ENCODE measurements at places on chromosomes 11 and 22.

DNA sequence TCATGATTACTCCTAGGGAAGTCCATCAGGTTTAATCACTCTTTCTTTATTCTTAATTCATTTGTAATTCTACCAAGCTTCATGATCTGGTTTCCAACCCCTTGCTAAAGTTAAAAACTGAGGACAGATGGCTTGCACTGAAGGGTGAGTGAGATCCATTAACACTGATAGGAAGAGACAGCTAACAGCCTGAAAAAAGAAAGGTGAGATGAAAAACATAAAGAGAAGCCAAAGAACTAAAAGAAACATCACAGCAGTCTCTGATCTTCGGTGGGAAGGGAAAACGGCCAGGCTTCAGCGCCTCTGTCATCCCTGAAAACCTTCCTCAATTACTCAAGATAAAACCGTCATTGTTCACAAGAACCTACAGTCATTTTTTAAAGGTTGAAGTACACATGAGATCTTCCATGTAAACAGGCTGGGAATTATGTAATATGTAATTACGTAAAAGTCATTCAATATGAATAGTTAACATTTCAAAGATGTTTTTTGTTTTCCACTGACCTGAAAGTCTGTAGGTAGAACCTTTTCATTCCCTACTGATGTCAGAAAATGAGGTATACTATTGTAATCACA is 41.3 kb downstream of the VSIG10L2 start:
- DNase-seq, result no peak

- DNase-seq, result no peak
These were observed 38.4 kb downstream of the FDX1 start for GRCh38 chr11:110468121-110468520.

DNA sequence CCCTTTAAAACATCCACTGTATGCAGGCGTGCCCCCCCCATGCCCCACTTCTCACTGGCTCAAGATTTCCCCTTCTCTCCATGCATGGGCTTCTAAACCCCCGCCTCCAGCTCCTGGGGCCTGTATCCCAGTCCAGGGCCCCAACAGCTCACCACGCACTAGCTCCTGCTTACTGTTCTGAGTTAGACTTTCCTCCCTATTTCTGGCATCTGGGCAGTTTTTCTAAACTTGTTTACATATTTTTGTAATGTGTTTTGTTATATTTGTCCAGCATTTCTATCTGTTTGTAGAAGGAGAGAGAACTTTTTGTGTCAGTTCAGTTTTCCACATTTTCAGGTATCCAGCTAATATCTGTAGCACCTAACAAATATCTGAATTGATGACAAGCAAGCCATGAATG is 178.5 kb downstream of the SPON1 start:
- DNase-seq, result no peak

DNA sequence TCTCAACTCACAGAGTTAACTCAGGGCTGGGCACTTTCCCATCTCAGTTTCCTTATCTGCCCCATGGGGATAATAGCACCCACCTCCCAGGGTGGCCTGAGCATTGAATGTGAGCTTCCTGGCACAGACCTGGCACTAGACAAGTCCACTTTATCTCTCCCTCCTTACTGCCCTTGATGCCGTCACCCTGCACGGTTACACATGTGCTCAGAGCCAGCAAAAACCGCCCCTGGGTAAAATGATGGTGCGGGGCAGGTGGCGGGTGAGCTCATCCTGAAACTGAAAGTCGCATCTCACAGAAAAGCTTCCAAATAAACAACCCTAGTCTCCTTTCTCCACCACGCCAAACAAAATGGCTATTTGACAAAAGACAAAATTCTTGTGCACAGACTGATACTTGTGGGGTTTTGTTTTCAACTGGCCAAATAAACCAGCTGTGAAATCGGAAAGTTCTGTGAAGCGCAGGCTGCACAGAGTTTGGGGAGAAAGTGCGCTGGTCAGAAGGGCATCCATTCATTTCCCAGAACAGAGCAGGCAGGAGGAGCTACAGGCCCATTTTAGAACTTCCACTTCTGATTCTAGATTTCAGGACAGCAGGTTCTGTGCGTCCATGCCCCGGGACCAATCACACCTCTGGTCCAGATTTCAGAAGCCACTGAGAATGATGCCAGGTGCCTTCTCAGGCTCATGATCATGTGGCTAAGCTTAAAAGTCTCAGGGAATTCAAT is 138.1 kb downstream of the SHANK2 start:
- DNase-seq, result no peak

DNA sequence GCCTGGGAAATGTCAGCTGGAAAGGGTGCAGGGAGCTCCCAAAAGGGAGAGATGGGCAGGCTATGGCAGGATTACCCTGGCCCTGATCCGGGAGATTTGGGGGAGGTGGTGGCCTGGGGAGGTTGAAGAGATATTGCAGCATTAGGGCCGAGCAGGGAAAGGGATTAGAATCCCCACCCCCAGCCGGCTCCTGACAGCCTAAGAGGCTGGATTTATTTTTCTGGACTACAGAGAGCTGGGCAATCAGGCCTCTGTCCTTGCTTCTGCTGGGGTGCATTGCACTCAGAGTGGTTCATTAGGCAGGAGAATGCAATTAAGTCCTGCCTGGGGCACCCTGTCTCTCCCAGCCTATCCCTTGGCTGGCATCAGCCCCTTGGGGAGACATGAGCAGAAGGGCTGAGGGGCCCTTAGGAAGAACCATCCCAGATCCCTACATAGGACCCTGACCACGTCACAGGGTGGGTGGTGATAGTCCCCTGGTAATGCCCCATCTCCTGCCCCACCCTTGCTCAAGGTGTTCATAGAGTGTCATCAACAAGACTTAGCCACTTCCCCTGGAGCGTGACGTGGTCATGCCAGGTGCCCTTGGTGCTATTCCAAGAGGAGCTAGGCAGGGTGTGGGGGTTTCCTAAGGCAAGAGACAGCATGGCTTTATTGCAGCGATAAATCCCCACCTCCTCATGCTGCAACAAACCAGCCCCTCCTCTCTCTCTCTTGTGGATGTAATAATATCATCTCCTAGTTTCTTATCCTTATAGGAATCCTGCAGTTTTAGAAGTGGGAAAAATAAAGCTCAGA is 38.4 kb upstream of the KLHL35 start:
- no peak for DNase-seq

GRCh38 chr11:13221722-13222121 is 55.9 kb upstream of the BMAL1 start:
- no peak for DNase-seq

DNA sequence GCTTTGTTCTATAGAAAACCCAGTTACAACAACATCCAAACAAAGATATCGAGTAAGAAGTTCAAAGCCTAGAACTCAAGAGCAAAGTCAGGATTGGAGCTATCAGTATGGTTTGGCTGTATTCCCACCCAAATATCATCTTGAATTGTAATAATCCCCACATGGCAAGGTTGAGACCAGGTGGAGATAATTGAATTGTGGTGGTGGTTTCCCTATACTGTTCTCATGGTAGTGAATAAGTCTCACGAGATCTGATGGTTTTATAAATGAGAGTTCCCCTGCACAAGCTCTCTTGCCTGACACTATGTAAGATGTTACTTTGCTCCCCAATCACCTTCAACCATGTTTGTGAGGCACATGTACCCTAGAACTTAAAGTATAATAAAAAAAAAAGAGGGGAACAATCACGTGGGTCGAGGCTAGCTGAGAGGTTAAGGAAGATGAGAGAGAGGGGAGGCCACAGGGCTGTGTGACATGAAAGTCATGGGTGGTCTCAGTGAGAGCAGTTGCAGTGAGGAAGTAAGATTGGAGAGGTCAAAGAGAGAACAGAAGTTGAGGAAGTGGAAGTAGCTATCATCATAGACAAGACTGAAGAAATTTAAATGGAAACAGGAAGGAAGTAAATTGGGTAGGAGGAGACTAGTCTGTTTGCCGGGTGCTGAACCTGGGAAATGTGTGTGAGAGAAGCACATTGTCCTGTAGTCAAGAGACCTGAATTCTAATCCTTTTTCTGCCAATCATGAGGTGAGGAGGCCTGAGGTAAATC is 80.1 kb upstream of the CD44 start:
- DNase-seq, result peak; percentile 15

- no peak for DNase-seq
These were observed 29.1 kb downstream of the SVIP start for GRCh38 chr11:22800482-22800881.

GRCh38 chr11:6598555-6598954 is 4.9 kb downstream of the RRP8 start:
- DNase-seq, result no peak

DNA sequence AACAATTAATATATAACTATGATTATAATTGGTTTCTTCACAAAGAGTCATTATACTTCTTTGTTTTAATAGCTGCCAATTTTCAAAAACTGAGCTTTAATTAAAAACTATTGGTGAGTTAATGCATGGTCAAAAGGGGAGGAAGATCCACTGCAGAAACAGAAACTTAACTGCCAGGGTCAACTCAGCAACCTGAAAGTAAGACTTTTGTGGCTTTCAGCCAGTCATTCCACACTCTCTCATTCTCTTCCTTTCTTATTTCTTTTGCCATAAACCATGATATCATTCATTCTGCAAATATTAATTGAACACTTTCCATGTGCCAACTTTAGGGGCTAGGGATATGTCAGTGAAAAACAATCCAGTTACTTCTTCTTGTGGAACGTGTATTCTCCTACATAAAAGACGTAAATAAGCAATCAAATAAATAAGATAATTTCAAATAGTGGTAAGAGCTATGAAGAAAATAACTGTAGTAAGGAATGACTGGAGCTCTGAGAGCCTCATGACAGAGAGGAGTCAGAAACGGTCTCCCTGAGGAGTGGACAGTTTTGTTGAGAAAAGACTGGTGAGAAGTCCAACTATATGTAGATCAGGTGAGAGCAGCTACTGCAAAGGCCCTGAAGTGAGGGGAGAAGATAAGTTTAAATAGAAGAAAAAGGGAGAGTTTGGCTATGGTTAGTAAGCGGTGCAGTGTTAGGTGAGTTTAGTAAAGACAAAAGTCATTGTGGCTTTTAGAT is 130.5 kb downstream of the GRIA4 start:
- no peak for DNase-seq

DNA sequence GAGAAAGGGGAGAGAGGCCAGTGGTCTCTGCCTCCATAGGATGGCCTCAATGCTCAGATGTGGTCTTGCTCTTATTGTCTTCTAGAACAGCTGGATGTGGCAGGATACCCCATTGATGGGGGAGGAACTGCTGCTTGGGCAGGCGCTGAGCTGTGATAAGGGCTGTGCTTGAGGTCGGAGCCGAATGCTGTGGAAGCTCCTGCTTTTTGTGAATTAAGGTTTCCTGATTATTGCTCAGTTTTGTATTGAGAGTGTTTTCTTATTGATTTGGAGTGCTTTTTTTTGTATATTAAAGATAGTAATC is 57.2 kb downstream of the CABIN1 start:
- peak; percentile 84 for DNase-seq

GRCh38 chr11:14125529-14125928 is 163.0 kb downstream of the SPON1 start:
- DNase-seq, result no peak

DNA sequence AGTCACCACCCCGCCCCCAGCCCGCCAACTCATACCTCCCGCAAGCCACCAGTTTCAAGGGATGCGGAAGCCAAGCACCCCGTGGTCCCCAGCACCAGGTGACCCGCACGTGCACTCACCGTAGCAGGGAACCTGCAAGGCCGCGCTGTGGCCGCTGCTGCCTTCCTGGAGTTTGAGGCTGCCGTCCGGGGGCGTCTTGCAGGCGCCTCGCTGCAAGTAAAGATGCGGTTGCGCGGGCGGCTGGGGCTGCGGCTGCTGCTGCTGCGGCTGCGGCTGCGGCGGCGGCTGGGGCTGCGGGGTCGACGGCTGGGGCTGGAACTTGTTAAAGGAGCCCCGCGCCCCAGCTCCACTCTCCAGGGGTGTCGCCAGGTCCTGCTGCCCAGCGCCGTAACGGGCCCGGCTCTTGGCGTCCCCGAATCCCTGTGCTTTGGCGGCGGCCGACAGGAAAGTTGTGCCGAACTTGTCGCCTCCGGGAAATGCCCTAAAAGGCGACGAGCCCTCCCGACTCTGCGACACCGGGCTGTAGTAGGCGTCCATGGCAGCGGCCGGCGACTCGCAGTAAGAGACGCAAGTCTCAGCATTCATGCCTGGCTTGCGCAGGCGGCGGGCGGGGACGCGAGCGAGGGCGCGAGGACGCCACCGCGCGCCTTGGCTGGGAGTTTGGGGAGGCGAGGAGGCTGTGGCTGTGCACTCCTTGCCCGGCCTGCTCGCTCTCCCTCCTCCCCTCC is at the start of gene ALX4:
Gene ALX4 (minus strand): TSS at position 662 of the 728 bp plus-strand sequence. CDS start 77 bp downstream, at position 585.
- DNase-seq, result no peak

GRCh38 chr11:34606326-34607120 is 14.4 kb upstream of the EHF start:
- DNase-seq, result no peak

DNA sequence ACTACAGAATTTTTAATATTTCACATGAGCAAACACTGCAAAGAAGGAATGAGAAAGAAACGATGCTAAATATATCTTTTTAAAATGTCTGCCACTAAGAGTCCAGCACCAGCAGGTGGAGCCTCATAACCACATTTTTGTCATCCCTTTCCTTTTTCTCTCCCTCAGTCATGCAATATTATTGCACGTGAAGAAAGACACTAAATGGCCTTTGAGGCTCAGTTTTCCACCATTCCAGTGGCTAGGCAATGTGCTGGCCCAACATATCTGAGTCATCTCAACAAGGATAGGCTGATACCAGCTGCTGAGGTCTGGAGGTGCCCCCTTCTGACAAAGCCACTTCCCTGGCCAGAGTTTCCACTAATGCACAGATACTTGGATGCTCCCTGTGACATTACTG is 1.8 kb downstream of the ALKBH8 start:
- peak; percentile 29 for DNase-seq

DNA sequence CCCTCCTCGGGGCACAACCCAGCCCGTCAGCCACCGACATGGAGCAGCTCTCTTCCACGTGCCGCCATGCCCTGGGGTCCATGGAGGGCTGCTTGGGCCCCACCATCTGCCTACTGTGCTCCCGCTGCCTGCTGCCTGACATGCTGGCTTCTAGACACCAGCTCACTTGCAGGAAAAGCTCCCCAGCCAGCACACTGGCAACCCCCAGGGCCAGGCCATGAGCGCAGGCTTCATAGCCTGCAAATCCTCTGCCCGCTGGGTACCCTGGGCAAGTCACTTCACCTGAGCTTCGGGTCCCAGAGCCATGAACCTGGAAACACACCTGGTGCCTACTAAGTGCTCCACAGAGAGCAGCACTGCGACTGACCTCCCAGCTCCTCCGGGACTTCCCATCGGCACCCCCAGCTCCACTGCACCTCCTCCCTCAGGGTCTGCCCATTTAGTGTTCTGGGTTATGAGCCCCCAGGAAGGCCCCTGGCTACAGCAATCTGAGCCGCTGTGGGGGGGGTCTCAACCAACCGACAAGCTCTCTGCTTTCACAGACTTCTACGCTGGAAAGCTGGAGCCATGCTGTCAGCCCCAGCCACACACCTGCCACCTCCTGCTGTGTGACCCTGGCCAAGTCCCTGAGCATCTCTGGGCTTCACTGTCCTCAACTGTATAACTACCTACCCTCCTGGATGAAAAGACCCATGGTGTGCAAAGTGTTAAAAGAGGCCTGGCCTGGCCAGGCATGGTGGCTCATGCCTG is 139.2 kb downstream of the CRYBB2 start:
- no peak for DNase-seq

Measured in OCI-M1 (cell line).